Effector CD4-positive, alpha-beta T cell (primary cell): ENCODE measurements at places on chromosomes 7 and 10.

GRCh38 chr7:30163231-30163894, 28.6 kb downstream of the MTURN start:
- DNase-seq, result no peak

- DNase-seq, result no peak
Measured at GRCh38 chr7:27746978-27747377, 7.0 kb downstream of the TAX1BP1 start.

GRCh38 chr7:85041605-85042216, 145.1 kb downstream of the SEMA3D start:
- no peak for DNase-seq

DNA sequence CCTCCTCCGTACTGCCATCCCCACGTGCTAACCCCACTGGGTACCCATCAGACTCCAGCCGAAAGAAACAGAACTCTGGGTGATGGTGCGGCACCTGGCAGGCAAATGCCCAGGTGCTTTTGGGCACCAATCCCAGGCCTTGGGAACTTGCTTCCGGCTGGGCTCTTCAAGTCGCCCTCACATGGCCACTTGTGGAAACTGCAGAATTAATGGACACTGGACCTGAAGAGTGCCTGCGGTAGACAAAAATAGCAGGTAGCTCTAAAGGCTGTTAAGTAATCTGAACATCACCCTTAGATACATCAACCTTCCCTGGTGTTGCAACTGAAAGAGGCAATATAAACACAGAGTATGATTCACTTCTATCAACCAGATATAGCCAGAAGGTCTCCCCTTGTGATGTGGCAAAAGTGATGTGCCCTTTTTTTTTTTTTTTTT, 644.4 kb downstream of the GRM8 start:
- no peak for DNase-seq

DNA sequence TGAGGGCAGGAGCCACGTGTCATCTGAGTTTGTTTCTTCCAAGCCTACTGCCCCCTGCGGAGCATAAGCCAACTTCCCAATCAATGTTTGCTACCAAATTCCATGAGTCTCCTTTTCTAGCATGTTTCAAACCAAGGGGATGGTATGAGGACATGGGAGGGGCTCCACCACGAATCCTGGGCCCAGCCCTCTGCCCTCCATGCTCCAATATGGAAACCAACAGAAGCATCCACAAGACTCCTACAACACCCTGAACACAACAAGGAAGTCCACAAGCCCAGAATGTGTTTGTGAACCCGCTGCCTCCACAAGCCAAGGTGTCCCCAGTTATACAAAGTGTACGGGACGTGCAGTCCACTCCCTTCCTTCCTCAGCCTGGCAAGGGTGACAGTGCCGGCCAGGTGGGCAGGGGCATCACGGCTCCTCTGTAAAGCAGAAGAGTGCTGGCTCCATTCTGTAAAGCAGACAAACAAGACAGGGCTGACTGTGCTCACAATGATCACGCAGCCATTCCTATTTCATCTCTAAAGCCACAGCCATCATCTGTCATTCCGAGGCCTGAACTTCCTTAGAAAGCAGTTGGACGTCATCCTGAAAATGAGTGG, 466.1 kb downstream of the PTPRN2 start:
- no peak for DNase-seq

DNA sequence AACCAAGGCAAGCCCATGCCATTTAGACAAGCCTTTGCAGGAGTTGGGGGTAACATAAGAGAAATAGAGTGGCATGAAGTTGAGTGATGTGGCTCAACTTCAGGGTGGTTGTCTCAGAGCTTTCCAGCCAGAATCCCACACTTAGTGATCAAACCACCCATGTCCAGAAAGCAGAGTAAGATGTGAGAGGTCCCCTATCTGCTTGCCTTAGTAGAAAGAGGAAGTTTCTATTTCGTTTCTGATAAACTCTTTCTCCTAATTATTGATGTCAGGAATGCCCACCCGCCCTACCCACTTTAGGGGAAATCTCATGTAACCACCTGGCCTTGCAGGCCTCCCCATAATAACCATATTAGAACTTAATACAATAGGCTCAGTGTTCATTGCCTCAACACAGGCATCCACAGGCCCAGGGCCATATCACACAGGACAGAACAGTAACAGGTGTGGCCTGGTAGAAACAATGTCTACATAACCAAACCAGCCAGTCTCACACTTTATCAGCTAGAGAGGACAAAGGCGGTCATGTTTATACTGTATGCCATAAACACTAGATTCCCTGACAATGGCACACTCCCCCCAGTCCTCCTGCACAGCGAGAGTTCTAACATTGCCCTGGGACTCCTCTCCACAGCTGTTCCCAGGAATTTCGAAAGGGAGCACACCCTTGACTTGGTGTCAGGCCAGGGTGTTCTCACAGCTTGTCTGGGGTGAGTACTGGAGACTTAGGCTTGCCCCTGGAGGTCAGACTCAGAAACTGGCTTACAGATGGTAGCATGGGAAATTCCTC, 364.4 kb downstream of the CXCL12 start:
- DNase-seq, result no peak
